ENCODE measurements at places on chromosomes 3 and 15.

DNA sequence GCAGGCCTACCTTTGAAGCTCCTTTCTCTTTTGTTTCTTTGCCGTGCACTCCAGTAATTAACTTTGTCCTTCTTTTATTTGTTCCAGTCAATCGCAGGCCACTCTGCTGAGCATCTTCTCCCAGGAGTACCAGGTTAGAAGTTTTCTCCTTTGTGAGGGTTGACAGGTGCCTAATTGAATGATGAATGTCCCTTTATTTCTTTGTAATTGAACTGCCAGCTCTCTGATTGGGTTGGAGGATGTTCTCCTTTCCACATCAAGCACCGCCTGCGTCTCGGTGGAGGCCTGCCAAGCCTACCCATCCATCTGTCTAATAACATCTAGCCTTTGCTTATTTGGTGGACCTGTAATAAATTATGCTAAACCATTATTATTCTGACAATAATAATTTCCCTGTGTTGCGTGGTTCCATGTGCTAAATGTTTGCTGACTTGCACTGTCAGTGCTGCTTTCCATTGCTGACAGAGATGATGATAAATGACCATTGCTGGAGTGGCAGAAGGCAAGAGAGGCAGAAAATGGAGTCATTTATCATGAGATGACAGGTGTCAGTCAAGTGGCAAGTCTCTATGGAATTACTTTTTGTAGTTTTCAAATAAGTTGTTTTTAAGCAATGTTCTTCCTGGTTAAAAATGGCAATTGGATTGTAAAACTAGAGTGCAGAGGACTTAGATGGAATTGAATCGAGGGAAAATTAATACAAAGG is 64.9 kb downstream of the CDIN1 start:
- peak; percentile 15 for DNase-seq

GRCh38 chr3:146142757-146143156 is 18.2 kb downstream of the PLOD2 start:
- DNase-seq, result no peak

GRCh38 chr15:88238618-88239430 is 17.7 kb downstream of the NTRK3 start:
- DNase-seq, result no peak

GRCh38 chr3:38117163-38117716 is 19.7 kb downstream of the ACAA1 start:
- DNase-seq, result no peak

DNA sequence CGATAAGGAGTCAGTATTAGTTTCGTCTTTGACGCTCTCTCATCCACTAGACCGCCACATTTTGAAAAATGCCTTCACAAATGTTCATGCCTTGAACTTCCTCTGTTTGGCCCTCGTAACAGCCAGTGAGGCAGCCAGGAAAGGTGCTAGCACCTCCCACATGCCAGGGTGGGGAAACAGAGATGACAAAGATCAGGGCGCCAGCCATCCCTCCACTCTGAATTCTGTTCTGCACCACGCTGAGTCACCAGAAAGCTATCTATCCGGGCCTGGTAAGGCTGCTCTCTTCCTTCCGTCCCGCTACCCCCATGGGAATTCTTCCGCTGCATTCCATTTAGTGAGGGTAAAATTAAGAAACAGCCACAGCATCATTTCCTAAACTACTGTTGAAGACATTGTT is 31.3 kb upstream of the BCL2L10 start:
- DNase-seq, result no peak

- DNase-seq, result no peak
Measured at GRCh38 chr15:74847432-74847831, 4.5 kb upstream of the ULK3 start.

DNA sequence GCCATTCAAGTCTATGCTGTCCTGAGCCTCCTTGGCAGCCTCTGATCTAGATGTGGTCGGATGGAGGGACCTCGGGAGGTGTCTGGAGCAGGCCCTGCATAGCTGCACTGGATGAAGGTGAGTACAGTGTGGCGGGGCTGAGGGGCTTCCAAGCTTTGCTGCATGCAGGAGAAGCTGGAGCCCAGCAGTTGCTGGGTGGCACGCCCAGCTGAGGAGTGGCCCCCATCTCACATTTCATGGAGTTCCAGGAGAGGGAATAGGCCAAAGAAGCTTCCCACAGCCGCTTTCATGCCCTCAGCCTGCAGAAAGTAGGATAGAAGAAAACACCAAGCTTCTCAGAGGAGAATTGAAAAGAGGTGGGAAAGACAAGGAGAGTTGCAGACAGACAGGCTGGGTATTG is 48.3 kb upstream of the PRR20G start:
- DNase-seq, result no peak

GRCh38 chr3:127547761-127548605 is 42.5 kb downstream of the TPRA1 start:
- peak; percentile 93 for DNase-seq

DNA sequence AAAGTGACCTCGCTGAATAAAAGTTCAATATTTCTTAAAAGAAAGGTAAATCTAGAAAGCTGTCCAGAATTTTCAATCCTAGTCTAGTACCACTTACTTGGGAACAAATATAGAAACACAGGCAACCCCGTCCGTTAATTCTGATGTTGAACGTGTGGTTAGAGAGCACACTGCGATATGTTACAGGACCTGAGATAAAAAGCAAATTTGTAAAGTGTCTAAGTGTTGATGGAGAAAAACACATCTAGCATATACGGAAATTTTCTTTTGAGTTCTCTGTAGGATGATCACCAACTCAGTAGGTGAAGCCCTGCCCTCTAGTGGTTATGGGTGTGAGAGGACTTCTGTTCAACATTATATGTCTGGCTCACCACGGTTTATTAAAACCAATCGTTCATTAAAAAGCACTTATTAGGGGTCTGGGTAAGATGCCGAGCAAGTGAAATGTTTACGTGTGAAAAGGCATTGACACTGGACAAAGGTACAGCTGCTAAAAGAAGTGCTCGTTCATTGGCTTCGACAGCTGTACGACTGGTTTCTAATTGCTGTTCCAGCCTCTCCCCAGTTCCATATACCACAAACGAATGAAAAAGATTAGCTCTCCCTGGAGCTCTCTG is 1.0 kb upstream of the ATP2C1 start:
- DNase-seq, result peak; percentile 47

- DNase-seq, result no peak
Measured at GRCh38 chr3:140147965-140148490, 213.0 kb downstream of the CLSTN2 start.

DNA sequence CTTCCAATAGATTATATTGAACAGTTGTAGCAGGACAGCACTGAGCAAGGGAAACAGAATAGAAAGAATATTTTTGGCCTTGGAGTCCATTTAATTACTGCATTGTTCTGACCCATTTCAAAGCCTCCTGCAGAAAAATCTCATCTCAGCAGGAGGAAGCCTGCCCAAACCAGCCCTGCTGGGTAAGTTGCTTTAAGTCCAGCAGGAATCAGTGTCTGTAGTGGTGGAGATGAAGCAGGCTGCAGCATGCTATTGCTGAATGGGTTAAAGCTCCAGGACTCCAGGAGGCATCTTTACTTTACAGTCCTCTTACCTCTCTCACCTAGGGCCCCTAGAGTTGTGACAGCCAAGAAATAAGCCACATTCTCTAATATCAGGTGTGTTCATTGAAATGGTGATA is 380.3 kb upstream of the THBS1 start:
- DNase-seq, result no peak

GRCh38 chr15:47364230-47365141 is 352.8 kb upstream of the SEMA6D start:
- no peak for DNase-seq

GRCh38 chr3:117450026-117450425 is 740.4 kb downstream of the TUSC7 start:
- DNase-seq, result no peak

- DNase-seq, result no peak
Measured at GRCh38 chr3:137165117-137165806, 207.5 kb downstream of the IL20RB start.

GRCh38 chr3:64648927-64649906 is 38.6 kb downstream of the ADAMTS9 start:
- DNase-seq, result no peak

GRCh38 chr3:51374456-51374855 is 10.6 kb upstream of the MANF start:
- no peak for DNase-seq

GRCh38 chr15:62165104-62165792 is at the start of gene C2CD4B:
TSS of gene C2CD4B (minus strand) at chr15:62165285. CDS start at chr15:62164984, 301 bp downstream.
- peak; percentile 67 for DNase-seq

DNA sequence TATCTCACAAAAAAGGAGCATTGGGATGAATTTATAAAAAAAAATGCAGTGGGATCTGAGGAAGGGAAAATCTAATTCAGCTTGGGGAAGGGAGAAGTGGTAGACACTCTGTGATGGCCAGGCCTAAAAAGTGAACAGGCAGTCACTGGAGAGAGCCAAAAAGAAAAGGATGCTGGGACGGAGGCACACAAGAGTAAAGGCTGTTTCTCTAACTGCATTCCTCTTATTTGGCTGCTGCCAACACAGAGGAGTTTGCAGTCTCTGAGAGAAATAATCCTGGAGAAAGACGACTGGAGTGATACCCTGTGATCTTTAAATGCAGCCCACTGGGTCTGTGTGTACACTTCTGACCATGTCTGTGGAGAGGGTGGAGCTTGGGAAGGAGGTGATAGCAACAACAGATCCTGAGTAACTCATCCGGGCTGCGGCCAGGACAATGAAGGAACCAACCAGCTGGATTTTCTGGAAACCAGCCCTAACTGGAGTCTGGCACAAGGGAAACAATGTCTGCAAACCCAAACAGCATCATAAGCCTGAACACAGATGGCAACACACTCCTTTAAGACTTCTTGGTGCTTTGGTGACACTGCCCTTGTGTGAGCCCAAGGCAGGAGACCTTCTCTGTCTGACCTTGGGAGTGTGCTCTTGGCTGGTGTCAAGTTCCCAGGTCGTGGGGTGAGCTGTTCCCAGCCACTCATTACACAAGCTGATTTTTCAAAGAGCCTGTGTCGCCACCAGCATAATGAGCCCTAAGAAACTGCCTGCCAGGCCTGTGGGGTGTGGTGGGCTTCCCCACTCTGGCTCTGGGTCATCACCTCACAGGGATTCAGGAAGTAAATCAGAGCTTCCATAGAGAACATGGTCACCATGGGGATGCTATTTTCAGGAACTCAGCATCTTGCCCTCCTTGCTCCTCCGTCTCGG is 8.0 kb downstream of the FYCO1 start:
- DNase-seq, result no peak

- no peak for DNase-seq
Measured at GRCh38 chr3:100954990-100955389, 38.2 kb downstream of the ABI3BP start.

DNA sequence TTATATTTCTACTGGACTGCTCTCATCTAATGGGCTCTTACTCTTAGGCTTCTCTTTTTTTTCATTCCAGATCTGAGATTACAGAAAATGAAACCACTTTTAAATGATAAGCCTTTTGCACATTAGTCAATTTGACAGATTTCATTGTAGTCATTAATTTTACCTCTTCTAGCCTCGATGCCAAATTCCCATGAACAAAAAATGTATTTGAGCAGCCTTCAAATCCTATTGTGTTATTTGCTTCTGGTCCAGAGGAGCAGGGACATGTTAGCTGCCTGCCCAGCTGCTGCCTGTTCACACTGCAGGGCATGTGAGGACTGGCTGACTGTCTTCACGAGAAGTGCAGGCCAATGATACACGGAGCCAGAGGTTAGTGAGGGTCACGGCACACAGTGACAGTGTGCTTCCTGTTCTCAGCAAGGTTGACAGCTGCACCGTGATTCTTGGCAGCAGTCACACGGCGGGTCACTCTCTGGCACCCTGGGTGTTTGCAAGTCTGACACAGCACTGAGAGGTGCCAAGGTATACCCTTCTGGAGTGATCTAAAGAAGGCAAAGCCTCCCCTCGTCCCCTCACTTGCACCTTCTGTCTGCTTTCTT is 40.8 kb downstream of the KAT2B start:
- peak; percentile 47 for DNase-seq

DNA sequence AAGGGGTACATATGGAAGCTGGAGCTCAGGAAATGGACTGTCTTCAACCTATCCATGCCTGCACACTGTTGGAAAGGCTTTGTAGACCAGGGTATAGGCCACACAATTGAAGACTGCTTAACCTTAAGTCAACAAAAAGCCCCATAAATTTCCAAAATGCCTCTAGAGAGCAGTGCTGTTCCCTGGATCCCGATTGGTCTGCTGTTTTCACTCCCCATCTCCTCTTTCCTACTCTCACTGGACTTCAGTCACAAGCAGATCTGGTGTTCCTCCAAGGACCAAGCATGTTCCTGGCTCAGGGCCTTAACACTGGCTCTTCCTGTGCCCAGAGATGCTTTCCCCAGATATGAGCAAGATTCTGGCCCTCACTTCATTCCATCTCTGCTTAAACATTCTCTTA is 22.8 kb upstream of the LRRC34 start:
- no peak for DNase-seq

GRCh38 chr3:134277066-134277660 is 26.5 kb upstream of the RYK start:
- no peak for DNase-seq

- no peak for DNase-seq
Measured at GRCh38 chr15:67821784-67822440, 3.4 kb upstream of the SKOR1 start.

DNA sequence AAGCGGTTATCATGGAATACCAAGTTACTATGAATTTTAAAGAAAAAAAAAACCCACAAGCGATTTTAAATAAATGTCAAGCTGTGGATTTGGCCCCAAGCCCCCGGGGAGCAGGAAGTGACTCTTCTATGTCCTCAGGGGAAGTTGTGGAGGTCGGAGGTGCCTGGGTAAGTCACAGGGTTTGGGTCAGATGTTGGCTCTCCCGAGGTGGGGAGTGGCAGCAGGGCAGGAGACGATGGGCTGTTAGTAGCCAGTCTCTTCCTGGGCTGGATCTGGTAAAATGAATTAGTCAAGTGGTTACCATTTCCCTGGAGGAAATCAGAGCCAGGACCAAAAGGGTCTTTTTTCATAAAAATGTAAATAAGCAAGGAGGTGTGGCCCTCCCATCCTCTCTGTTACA is 316.7 kb downstream of the TLE3 start:
- DNase-seq, result no peak

- no peak for DNase-seq
Measured at GRCh38 chr15:35691891-35692867, 146.2 kb upstream of the DPH6 start.

- DNase-seq, result no peak
Measured at GRCh38 chr15:69806287-69806915, 291.3 kb downstream of the TLE3 start.

DNA sequence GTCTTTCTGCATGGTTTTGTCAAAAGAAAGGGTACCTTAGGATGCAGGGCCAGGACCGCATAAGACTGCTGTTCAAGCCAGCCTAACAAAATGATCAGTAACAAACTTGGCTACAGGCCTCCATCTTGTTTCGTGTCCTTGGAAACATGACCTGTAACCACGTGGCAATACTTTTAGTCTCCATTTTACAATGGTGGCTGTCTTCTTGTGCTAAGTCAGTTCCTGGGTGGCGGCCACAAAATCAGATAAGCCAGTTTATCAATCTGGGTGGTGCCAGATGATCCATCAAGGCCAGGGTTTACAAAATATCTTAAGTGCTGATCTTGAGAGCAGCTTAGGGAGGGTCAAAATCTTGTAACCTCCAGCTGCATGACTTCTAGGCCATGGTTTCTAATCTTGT is 57.1 kb upstream of the GK5 start:
- no peak for DNase-seq

DNA sequence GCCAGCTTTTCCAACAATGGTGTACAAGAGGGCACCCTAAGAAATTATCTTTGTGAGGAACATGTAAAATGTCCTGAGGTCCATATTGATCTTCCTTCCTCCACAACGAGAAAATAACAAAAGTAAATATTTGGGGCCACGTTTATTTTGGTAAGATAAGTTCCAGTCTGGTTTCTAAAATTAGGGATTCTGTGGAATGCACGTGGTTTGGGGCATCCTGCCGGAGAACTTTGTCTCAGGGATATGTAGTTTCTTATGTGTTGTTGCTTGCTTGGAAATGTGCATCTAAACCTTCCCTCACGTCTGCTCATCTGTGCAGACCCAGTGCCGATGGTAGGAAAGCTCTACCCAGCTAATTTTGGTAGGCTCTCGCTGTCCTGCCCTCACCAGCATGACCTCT is 62.8 kb downstream of the CTDSPL start:
- DNase-seq, result no peak

Data from nephron progenitor cell (in vitro differentiated cells).